ENCODE measurements at places on chromosomes 3 and 15. TPM values are rescaled to one million over a fixed set of nuclear protein-coding genes. Genes with fewer than 3 reads are reported as not detected.

The SLC51B gene
- total RNA-seq: not detected

DNA sequence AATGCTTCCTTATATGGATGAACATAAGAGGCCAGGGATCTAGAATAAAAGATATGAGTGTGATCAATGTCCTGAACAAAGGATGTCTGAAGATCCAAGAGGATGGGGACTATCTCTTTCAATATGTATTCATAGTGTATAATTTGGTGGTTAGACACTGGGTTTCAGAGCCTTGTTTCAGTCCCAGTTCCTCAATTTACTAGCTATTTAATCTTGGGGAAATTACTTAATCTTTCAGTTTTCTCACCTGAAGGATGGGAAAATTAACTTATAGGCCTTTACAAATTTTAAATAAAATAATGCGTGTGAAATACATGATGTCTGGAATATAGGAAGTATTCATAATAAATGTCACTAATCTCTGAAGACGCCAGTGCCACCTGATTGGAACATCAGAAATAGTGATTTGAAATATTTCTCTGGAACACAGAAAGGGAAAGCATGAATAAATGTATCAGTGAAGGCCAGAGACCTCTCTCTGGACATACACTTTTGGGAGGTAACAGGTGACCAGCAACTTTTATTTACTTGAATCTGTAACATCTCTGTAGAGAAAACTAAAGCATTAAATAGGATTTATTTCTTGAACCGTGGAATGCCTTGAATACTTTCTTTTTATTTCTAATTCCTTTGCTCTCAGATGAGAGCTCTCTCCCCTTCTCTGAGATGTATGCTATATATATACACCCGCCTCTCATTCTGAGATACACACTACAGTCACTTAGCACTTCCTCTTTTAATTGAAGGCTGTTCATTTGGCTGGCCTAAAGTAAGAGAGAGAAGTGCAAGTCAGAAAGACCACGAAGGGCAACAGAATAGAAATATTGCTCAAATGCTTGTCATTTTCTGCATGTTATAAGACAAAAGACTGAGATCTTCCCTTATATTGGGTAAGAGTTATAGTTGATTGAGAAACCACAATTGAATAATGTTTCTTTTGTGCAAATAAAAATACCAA is 407.1 kb downstream of the LSAMP start:
- H3K36me3 ChIP-seq: no peaks in the 10 kb centered on the region
- H3K27ac ChIP-seq: no peak overlapping the region
- no peak overlapping the region for H3K4me3 ChIP-seq
- no peak for DNase-seq

DNA sequence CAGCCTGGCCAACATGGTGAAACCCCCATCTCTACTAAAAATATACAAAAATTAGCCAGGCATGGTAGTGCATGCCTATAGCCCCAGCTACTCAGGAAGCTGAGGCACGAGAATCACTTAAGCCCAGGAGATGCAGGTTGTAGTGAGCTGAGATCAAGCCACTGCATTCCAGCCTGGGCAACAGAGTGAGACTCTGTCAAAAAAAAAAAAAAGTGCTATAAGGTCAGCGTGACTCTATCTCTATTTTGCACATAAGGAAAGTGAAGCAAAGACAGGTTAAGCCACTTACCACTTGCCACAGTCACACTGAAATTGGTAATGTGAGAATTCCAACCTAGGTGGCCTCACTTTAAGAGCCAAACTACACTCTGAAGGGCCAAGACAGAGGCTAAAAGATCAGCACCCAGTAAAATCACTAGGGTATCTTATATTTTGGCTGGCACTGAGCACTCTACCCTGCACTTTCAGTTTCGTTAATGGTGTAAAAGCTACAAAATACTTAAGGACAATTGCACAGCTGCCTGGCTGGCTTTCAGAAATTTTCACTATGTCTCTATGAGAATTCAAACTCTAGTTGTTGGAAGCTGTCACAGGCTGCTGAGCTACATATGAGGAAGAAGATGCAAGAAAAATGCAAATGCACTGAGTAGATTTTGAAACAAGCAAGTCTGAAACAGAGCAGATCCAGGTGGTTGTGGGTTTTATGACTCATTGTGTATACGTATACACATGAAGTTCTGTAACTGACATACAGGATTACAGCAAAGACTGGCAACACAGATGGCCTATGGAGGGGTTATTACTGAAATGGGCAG is 32.7 kb downstream of the TRANK1 start:
- H3K4me1 ChIP-seq: peaks cover 29% of the 10 kb centered on the region
- peak; percentile 18 for DNase-seq
- peak overlapping the region; percentile 42 for H3K27ac ChIP-seq
- H3K36me3 ChIP-seq: no peaks in the 10 kb centered on the region

DNA sequence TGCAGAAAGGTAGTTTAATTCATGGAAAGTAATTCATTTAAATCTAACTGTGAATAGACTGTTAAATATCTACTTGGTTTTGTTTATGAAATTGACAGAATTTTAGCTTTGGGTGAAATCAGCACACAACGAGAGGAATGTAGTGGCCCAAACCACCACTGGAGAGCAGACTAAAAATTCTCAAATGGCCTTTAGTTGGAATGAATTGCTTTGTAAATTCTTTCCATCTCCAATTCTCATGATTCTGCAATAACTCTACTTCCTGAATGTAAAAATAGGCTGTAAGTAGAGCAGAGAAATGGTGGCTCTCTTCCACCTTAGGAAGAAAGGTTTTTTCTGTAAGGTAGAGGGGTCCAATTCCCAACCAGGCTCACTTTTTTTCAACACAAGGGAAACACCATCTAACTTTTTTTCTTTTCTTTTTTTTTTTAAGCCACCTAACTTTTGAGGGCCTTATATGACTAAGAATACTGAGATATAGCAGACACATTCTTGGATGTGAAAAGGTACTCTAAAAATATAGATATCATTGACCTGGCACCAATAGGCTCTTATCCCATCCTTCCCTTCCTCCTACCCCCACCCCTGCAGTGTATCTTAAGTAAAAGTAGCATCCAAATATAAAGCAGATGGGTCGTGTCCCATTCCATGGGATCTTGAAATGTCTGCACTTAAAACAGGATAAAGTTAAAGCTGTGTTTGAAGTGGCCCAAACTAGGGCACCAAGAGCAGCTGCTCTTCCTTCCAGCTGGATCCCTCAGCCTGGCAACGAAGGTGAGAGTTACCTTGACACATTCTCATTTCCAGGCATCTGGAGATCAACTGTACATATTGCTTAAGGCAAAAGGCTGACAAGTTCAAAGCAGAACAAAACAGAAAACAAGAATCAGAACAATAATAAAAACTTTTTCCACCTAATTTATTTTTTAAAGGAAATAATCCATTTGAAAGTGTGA is 194.1 kb downstream of the TPRG1 start:
- no peak for DNase-seq
- no peak overlapping the region for H3K4me3 ChIP-seq
- H3K27me3 ChIP-seq: no peaks in the 10 kb centered on the region
- no peaks in the 10 kb centered on the region for H3K4me1 ChIP-seq

DNA sequence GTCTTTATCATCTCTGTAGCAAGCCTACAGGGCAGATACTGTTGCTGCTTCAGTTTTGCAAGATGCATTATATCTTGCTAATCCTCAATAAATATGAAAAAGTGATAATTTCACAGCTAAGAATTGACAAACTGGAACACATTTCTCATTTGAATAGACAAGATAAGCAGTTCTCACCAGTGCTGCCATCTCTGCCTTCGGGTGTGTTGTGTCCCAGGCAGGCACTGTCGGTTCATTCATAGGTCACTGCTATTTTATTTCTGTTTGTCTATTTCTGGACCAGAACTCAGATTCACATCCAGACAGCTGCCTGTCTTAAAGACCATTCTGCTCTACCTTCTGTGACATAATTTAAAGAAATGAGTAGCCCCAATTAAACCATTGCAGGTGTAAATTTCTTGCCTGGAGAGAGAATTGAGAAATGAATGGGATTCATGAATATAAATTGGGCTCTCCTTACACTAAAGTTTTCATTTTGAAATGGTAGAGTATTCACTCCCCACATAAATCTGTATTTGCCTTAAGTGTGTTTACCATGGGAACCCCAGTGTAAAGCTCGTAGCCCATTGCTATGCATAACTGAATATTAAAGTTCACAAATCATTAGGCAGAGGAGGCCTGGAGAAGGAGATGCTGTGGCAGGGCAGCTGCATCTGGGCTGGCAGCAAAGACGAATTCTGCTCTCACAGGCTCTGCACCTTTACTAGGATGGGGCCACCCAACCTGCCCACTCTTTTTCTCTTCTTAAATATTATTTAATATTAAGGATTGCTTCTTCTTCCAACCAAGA is 149.9 kb downstream of the ARPP21 start:
- H3K4me1 ChIP-seq: no peaks in the 10 kb centered on the region
- no peaks in the 10 kb centered on the region for H3K36me3 ChIP-seq
- no peak for DNase-seq
- no peak overlapping the region for H3K27ac ChIP-seq
